Activated CD8-positive, alpha-beta T cell treated with anti-CD3 and anti-CD28 coated beads for 36 hours (primary cell): ENCODE measurements at places on chromosomes 7 and 10.

DNA sequence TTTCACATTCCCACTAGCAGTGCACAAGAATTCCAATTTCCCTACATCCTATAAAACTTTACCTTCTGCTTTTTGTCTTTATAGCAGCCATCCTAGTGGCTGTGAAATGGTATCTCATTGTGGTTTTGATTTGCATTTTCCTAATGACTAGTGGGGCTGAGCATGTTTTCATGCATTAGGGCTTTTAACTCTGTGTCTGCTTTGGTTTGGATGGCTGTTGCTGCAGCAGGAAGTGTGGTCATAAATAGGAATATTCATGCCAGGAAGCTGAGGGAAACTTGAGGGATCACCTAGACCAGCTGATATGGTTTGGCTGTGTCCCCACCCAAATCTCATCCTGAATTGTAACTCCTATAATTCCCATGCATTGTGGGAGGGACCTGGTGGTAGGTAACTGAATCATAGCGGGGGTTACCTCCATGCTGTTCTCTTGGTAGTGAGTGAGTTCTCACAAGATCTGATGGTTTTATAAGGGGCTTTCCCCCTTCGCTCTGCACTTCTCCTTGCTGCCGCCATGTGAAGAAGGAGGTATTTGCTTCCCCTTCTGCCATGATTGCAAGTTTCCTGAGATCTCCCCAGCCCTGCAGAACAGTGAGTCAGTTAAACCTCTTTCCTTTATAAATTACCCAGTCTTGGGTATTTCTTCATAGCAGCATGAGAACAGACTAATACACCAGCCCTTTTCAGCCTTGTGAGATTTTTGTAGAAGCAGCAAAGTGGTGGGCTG is 181.8 kb upstream of the PITRM1 start:
- DNase-seq, result no peak

DNA sequence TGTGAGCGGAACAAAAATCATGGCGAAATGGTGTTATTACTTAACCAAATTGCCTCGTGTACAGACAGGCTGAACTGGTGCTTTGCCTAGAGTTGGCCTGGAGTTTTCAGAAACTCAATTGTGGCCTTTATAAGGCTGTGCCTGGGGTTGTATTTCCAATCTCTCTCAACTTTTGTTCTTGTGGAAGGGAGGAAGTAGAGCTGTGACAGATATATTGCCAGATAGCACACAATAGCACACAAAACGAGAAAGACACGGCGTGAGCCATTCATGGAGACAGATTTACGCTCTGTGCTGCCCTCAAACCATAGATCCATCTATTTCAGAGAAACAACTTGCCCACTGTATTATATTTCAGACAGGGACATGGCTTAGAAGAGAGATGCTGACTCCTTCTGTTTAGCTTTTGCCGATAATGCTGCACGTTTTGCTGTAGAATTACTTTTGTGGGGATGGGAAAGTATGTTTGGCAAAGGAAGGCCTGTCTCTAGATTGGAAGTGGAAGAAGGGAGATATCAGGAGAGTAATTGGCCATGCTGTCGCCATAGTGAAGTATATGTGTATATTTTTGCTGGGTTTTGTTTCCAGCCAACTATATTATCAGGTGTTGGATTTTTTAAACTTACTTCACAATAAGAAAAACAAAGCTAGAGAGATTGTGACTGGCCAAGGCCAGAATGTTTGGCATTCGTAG is 80.4 kb downstream of the AUTS2 start:
- DNase-seq, result no peak

DNA sequence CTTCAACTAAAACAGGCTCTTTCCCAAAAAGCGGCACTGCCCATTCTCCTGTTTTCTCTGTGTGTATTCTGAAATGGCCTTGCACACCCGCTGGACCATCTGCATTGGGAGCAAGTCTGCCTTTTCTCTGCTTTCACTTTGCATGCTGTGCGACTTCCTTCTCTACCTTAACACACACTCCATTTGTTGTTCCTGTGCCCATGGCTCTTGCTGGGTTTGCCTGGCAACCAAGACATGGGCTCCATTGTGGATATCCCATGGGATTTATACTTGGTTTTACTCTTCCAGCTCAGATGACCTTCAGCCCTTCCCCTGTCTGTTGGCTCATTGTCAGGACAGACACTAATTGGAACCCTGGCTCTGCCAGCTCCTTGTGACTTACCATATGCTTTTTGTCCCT is 465.3 kb downstream of the REEP3 start:
- DNase-seq, result no peak

DNA sequence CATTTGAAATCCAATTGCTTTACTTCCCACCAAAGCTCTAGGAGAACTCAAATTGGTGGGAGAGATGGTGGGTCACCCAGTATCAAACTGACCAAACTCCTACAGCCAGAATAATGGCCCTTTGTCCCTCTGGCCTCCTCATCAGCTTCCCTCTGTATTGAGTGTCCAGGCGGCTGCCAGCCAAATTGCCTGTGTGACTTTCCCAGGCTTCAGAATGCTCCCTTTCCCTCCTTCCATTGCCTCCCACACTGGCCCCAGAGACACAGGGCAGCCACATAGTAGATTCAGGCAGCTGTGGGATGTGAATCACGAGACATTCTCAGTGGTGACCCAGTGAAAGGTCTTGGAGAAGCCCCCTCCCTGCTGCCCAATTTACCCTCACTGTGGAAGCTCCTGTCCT is 12.7 kb upstream of the VDAC2 start:
- no peak for DNase-seq

- no peak for DNase-seq
Observed at GRCh38 chr10:122663516-122664130, 36.0 kb downstream of the C10orf120 start.

- DNase-seq, result no peak
Observed at GRCh38 chr7:77561352-77561751, 24.3 kb downstream of the PTPN12 start.

GRCh38 chr10:116741391-116742351 is 695 bp downstream of the HSPA12A start:
- no peak for DNase-seq

DNA sequence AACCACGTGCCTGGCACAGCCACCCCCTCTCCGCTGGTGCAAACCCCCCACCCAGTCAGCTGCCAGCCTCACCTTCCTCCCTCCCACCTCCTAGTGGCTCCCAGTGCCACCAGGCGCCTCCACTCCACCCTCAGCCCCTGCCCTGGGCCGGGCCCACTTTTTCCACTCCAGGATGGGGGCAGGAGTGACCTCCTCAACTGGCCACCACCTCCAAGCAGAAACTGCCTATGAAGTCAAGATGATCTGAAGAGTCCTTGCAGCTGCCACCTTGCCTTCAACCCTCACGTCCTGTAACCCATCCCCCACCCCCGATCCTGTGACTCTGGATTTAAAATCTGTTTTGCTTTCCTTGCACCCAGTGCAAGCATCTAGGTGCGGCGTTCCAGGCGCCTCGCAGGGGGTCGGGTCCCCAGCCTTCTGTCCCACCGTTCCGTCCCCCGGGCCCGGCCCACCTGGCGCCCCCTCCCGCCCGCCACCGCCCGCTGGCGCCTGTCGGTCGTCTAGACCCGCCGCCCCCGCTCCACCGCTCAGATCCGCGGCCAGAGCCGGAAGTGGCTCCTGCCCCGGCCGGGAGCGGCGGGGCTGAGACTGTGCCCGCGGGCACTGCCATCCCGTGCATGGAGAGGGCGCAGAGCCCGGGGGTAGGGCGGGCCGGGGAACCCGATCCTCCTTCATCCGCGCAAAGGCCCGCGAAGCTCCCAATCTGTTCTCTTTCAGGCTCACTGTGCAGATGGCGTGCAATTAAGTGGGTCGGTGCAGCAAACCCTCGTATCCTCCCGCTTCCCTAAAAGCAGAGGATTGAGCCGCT is 51.2 kb upstream of the GTF2I start:
- peak; percentile 63 for DNase-seq

GRCh38 chr7:89477991-89478390 is 676.3 kb upstream of the STEAP1 start:
- no peak for DNase-seq

GRCh38 chr7:41809940-41810576 is 107.2 kb upstream of the INHBA start:
- DNase-seq, result no peak

DNA sequence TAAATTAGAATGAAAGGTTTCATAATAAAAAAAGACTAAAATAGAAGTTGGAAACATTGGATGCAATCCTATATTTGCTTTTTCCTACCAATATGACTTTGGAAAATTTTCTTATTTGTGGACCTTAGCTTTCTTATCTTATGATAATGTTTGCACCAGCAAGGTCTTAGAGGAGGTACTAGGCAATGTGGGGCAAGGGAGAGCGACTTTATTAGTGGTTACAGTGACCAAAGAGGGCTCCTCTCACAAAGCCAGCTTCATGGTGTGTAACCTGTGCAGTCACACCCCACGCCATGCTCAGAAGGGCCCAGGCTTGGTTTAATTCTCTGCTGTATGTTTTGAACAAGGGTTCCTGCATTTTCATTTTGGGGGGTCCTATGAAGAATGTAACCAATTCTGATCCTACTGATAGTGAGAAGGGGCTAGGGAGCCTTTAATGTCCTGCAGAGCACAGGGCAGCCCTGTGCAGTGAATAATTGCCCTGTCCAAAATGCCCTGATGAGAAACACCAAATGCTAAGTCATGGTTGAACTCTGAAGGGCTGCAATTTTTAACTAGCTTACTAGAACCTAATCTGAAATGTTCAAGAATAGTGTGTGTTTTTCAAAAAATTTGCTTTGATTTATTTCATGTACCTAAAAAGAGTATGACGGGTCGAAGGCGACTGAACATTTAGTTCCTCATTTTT is 1047.8 kb downstream of the LRMDA start:
- DNase-seq, result no peak

GRCh38 chr10:124978376-124978725 is 36.4 kb downstream of the ZRANB1 start:
- no peak for DNase-seq

DNA sequence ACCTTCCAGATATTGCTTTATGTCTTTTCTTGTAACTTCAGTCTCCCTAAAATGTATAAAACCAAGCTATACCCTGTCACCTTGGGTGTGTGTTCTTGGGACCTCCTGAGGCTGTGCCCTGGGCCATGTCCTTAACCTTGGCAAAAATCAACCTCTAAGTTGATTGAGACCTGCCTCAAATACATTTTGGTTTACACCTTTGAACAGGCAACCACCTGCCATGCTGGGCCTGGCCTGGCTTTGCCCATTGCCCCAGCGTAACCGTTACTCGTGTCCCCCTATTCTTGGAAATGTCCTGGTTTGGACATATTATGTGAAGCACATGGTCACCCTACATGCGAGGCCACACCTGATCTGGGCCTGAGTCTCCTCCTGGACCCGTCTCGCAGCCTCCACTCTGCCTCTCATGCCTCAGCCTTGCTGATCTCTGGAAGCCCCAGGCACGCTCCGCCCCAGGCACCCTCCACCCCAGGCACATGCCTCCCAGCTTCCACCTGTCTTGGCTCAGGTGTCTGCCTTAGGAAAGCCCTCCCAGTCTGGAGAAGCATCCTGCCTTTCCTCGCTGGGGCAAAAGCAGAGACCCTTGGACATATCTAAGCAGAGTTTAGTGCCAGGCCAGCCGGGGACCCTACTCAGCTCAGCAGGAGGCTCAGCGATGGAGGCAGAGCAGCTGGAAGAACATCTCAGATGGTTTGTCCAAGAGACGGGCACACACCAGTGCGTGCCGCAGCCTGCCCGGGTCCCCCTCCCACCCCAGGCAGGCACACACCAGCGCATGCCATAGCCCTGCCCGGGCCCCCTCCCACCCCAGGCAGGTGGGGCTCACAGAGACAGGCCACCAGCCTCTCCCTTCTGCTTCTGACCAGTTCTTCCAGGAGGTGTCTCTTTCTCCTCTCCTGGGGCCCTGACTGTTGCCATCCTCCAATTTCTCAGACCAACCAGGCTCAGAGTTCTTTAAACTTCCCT is 4.0 kb upstream of the VIPR2 start:
- DNase-seq, result no peak

DNA sequence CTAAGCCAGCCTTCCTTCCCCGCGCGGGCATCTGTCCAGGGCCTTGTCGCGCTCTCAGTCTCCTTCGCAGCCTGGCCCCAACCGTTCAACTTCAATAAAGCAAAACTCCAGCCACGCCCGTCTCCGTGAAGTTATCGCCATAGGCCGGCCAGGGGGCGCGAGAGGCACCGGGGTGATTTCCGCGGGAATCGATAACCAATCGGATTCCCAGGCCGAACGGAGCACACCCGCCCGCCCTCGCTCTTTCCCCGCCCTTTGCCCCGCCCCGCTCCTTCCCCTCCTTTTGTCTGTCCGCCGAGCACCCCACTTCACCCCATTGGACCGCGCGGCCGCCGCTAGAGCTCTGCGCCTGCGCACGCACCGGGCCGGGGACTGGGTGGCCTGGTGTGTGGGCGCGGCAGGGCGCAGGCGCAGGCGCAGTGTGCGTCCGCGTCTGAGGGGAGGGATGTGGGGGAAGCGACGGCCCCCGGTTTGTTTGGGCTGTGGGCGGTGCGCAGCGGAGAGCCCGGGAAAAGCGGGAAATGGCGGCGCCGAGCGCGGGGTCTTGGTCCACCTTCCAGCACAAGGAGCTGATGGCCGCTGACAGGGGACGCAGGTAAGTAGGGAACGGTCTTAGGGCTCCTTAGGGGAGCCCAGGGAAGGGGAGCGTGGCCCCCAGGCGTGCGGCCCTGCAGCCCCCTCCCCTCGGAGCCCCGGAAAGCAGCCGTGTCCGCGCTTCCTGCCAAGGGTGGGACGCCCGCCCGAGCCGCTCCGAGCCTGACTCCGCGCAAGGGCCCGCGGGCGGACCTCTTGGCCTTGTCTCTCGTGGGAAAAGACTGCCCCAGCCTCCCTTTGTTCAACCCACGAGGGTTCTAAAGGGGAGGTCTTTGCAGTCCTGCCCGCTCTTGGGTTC is at the start of gene CASP2:
CASP2 (plus strand) TSS at position 417 of the 892 bp plus-strand sequence; CDS start at position 522, 105 bp downstream.
- peak; percentile 98 for DNase-seq

- DNase-seq, result no peak
Observed at GRCh38 chr7:12905671-12906070, 218.2 kb downstream of the ARL4A start.

GRCh38 chr7:19410106-19410505 is 264.9 kb upstream of the FERD3L start:
- no peak for DNase-seq

- no peak for DNase-seq
Observed at GRCh38 chr10:116069856-116070255, 203.2 kb downstream of the GFRA1 start.

- no peak for DNase-seq
Observed at GRCh38 chr7:48259463-48260280, 88.4 kb downstream of the ABCA13 start.

DNA sequence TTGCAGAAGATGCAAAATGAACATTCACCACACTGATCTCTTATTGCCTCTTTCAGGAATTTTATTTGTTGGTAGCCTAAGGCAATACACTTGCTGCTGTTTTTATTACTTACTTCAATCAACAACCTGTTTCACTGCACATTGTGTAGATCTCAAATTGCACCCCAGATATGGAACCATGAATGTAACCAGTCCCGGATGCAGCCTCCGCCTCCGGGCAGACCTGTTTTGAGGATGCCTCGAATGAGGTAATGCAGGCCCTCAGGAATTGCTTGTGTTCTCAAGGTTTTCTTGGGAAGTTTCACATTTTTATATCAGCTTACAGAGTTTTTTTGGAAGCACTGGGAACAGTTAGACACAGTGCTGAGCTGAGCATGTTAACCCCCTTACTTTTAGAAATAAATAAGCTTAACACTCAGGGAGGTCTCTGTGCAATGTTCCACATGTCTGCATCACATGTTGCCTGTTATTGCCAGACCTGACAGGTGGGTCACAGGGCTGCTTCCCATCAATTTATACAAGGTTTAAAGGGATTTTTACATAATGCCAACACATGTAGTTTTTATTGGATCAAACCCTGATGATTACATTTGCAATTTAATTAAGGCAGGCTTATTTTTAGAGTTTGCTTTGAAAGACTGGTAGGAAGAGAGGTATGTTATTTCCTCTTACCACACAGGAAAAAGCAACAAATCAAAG is 193.1 kb upstream of the POM121L12 start:
- DNase-seq, result no peak

GRCh38 chr10:85916994-85917573 is 449.5 kb downstream of the GRID1 start:
- no peak for DNase-seq
